Renal pelvis (tissue), 12 donors: ENCODE measurements at places on chromosomes 12 and 14. TPM values are rescaled to one million over a fixed set of nuclear protein-coding genes. Genes with fewer than 3 reads are reported as not detected.

The ARHGDIB gene
- 56.4 TPM for polyA plus RNA-seq

The IAPP gene
- polyA plus RNA-seq = not detected

The PPHLN1 gene
- 60.6 TPM for polyA plus RNA-seq

The POP5 gene
- polyA plus RNA-seq = 54.5 TPM

The IL22 gene
- polyA plus RNA-seq = not detected

The MSI1 gene
- polyA plus RNA-seq = 21.9 TPM

The TMPRSS12 gene
- 0.03 TPM for polyA plus RNA-seq

The CLEC14A gene
- 17.3 TPM for polyA plus RNA-seq

The LPAR5 gene
- 1.4 TPM for polyA plus RNA-seq

The AMN gene
- polyA plus RNA-seq = 50.0 TPM

The GPR84 gene
- 0.19 TPM for polyA plus RNA-seq

The NRXN3 gene
- polyA plus RNA-seq = 7.8 TPM

The GUCY2C gene
- polyA plus RNA-seq = 0.34 TPM

The FOXN4 gene
- 2.7 TPM for polyA plus RNA-seq
